Endothelial cell of umbilical vein (primary cell): ENCODE measurements at places on chromosomes 7 and 10.

- DNase-seq = no peak
These were observed 60.1 kb upstream of the NFE2L3 start for GRCh38 chr7:26091933-26092332.

- no peak for DNase-seq
These were observed 638.7 kb downstream of the SORCS1 start for GRCh38 chr10:106525835-106526234.

DNA sequence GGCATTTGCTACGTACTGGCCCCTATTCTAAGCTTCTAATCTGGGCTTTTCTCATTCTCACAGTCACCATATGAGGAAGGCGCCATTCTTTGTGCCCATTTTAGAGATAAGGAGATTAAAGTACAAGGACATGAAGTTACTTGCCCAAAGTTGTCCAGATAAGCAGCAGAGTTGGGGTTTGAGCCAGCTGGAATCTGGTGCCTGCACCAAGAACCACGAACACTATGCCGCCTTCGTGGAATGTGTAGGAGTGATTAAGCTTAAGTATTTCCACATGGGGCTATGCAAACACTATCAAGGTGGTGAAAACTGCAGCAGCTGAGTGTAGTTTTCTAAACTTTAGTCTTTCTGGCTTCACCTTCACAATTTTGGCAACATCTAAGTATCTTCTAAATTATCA, 342.7 kb upstream of the ETV1 start:
- no peak for DNase-seq

DNA sequence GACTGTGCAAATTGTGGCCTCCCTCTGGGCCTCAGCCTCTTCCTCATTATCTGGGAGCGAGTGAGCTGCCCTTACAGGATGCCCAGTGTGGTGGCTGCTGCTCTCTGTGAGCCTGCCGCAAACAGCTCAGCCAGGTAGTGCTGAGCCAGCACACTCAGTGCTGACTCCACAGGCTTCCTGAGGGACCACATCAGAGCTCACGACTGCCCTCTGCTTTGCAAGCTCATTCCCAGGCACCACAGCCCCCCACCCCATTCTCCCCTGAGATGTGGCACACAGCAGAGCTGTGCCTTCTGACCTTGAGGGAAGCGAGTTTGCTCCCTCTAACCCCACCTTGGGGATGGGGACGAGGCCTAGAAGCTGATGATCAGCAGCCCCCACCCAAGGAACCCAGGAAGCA, 230.5 kb upstream of the PPP2R2D start:
- DNase-seq = no peak

- no peak for DNase-seq
These were observed 170.4 kb downstream of the ARID5B start for GRCh38 chr10:62071846-62072281.

DNA sequence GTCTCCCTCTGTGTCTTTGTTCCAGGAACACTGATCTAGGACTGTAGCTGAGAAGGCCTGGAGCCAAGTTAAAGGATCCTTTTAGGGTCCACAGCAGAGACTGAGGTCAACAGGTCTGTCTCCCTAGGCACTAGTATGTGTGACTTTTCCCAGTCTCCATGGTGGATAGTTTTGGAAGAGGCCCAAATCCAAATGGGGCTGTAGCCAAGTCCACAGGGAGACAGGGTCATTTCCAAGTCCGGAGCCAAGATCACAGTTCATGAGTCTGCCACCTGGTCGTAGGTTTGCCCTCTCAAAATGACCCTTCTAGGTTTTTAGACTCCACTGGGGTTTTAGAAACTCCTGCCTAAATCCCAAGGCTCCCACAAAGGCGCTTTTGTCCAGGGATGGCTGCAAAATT, 16.8 kb downstream of the ZNF277 start:
- no peak for DNase-seq

GRCh38 chr7:16460789-16461493, 4.6 kb downstream of the SOSTDC1 start:
- no peak for DNase-seq

GRCh38 chr10:7481368-7481765, 70.5 kb upstream of the SFMBT2 start:
- no peak for DNase-seq

GRCh38 chr10:114311023-114311422, 72.0 kb downstream of the VWA2 start:
- DNase-seq = no peak
